Type B pancreatic cell (in vitro differentiated cells): ENCODE measurements at places on chromosomes 7 and 10.

- peaks cover 25% of the 10 kb centered on the region for H3K4me1 ChIP-seq
- H3K4me3 ChIP-seq = peak within 1 kb of the TSS; percentile 98
- peak; percentile 85 for DNase-seq
- no peaks in the 10 kb centered on the region for H3K27me3 ChIP-seq
- H3K36me3 ChIP-seq = peaks cover 14% of the 10 kb centered on the region
These were observed at the start of gene CDK13 for GRCh38 chr7:39949971-39950472. CDK13 (plus strand) TSS chr7:39950256; CDS start chr7:39950642, 386 bp downstream.

DNA sequence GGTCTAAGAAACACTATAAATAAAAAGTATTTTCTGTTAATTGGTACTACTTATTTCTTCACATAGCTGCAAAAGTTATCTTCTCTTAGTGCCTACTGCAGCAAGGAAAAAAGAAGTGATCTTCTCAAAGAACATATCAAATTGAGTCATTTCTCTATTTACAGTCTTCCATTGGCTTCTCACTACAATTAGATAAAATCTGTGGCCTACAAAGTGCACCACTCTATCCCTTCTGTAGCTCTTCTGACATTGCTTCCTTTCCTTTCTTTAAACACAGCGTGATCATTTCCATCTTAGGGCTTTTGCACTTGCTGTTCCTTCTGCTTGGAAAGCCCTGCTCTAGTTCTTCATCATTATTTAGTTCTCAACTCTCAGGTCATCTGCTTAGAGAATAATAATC lies 44.7 kb downstream of the MXI1 start:
- peaks cover 17% of the 10 kb centered on the region for H3K36me3 ChIP-seq
- no peaks in the 10 kb centered on the region for H3K4me1 ChIP-seq
- no peak overlapping the region for H3K4me3 ChIP-seq
- DNase-seq = no peak
- H3K27ac ChIP-seq = no peak overlapping the region
- H3K27me3 ChIP-seq = no peaks in the 10 kb centered on the region

DNA sequence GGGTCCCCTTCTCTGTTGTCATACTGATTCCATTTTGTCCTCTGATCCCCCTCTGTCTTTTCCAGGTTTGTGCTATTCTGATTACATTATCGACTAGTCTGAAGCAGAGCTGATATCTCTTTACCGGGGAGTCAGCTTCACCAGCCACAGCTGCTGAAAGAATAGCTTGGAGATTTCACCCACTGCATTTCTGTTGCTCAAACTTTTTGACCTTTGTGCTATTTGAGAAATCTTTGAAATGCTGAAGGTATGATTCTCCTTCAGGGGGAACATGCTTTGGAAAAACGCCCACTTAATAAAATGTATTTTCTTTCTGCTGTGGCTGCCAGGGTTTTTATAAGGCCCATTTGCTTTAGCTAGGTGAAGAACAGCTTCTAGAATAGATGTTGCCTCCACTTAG lies 197.8 kb upstream of the TCF7L2 start:
- DNase-seq = no peak
- peaks cover 37% of the 10 kb centered on the region for H3K4me1 ChIP-seq

GRCh38 chr7:8536431-8536830 lies 103.0 kb downstream of the NXPH1 start:
- H3K4me1 ChIP-seq = no peaks in the 10 kb centered on the region
- H3K27ac ChIP-seq = no peak overlapping the region
- no peaks in the 10 kb centered on the region for H3K36me3 ChIP-seq

- DNase-seq = no peak
- H3K4me3 ChIP-seq = no peak overlapping the region
These were observed 228.4 kb upstream of the DGKB start for GRCh38 chr7:15130666-15131541.

DNA sequence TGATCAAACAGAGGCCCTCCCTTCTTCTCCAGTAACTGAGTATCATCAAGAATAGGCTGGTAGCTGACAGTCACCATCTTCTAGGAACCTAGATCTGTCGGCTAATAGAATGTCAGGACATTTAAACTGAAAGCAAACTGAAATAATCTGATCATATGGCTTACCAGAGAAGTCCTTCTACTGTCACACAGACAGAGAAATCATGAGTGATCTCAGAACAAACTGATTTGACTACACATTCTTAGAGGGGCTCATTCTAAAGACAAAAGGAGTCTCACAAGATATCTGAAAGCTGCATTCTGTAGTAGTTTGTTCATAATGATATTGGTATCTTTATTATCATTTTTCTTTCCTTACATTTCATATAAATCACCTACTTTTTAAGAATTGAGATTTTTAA lies 130.9 kb upstream of the ADCY1 start:
- H3K4me1 ChIP-seq = no peaks in the 10 kb centered on the region
- peaks cover 11% of the 10 kb centered on the region for H3K27me3 ChIP-seq
- no peak overlapping the region for H3K4me3 ChIP-seq
- no peak overlapping the region for H3K27ac ChIP-seq
- H3K36me3 ChIP-seq = no peaks in the 10 kb centered on the region

GRCh38 chr10:16856092-16856491 lies 38.9 kb upstream of the RSU1 start:
- H3K27ac ChIP-seq = no peak overlapping the region
- no peak for DNase-seq
- no peak overlapping the region for H3K4me3 ChIP-seq
- H3K36me3 ChIP-seq = no peaks in the 10 kb centered on the region
- peaks cover 31% of the 10 kb centered on the region for H3K4me1 ChIP-seq
- H3K27me3 ChIP-seq = peaks cover 10% of the 10 kb centered on the region

DNA sequence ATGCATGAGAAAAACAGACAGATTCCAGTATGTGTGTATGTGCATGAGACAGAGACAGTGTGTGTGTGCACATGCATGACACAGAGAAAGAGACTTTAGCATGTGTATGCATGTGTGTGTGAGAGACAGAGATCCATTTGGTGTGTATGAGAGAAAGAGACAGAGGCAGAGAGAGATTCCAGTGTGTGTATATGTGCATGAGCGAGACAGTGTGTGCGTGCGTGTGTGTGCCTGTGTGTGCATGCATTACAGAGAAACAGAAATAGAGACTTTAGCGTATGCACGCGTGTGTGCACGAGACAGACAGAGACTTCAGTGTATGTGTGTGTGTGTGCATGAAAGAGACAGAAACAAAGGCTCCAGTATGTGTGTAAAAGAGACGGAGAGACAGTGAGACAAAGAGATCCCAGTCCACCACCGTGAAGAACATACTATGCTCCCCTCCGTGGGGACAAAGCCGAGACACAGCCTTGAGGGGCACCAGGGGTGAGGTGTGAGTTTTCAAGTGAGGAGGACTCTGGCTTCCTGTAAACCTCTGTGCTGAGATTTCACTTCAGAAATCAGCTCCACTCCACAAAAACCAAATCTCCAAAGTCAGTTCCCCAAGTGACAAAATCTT lies 188.9 kb downstream of the GRID1 start:
- no peak overlapping the region for H3K4me3 ChIP-seq
- DNase-seq = no peak
- no peaks in the 10 kb centered on the region for H3K4me1 ChIP-seq
- H3K27ac ChIP-seq = no peak overlapping the region

DNA sequence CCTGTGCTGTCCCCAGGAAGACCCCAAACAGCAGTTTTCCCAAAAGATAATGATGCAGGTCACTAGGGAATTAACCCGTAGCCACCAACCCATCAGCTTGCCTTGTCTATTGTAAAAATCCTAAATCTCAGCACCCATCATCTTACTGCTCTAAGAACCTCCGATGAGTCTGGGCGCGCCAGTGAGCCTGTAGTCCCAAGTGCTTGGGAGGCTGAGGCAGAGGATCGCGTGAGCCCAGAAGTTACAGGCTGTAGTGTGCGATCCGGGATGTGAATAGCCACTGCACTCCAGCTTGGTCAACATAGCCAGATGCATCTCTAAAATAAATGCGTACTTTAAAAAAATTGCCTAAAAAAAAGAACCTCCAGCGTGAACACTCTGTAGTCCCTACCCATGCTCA lies 951 bp downstream of the AS3MT start:
- no peak for DNase-seq
- H3K4me3 ChIP-seq = peak overlapping the region; percentile 89
- no peaks in the 10 kb centered on the region for H3K27me3 ChIP-seq
- H3K36me3 ChIP-seq = no peaks in the 10 kb centered on the region

- no peak for DNase-seq
- H3K36me3 ChIP-seq = no peaks in the 10 kb centered on the region
- peaks cover 4% of the 10 kb centered on the region for H3K27me3 ChIP-seq
- H3K4me1 ChIP-seq = peaks cover 22% of the 10 kb centered on the region
- H3K27ac ChIP-seq = no peak overlapping the region
- no peak overlapping the region for H3K4me3 ChIP-seq
These were observed 4.9 kb downstream of the SMARCD3 start for GRCh38 chr7:151243408-151244195.

DNA sequence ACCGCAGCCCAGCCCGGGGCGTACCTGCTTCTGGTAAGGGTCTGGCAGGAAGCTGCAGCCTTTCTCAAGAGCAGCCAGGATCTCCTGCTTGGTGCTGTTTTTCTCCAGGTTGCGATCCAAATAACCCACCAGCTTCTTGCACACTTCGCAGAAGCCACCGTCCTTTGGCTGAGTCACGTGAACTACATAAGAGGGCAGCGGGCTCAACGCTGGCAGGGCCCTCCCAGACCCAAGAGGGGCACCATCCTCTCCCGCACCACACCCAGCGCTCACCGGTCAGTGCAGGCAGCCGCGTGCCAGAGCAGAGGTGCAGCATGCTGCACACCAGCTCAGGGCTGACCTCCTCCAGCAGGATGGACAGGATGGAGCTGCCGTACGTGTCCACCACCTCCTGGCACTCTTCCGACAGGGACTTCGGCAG lies 31.6 kb downstream of the PSAP start:
- no peak for DNase-seq
- peaks cover 35% of the 10 kb centered on the region for H3K36me3 ChIP-seq
- no peaks in the 10 kb centered on the region for H3K27me3 ChIP-seq
- no peak overlapping the region for H3K4me3 ChIP-seq
- no peak overlapping the region for H3K27ac ChIP-seq

DNA sequence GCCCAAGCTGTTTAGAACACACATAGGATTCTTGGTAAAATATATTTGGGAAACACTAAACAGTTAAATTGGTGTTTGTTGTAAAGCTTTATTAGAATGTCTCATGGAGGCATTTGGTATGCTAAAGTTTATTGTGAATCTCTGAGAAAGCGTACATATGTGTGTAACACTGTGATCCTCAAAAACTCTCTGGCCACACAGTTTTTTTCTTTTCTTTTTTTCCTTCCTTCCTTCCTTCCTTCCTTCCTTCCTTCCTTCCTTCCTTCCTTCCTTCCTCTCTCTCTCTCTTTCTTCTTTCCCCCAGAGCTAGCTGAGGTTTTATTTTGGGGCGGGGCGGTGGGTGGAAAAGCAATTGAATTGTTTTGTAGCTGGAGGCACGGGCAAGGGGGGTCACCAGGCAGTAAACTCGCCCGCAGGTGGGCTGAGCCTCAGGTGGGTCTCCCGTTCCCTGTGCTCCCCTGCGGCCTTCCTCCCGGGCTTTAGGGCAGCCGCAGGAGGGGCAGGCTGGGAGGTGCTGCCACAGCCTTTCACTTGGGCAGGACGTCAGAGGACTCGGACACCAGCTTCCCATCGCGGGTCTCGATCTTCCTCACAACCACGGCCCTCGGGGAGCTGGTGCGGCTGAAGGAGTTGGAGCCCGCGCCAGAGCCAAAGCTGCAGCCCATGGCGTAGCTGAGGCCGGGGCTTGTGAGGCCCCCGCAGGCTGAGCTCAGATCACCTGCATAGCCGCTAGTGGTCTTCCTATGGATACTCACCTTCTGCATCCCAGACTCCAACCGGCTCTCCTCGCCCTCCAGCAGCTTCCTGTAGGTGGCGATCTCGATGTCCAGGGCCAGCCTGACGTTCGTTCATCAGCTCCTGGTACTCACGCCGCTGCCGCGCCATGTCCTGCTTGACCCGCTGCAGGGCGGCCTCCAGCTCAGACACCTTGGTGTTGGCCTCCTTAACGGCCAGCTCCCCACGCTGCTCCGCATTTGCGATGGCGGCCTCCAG lies 459.0 kb downstream of the GATA3 start:
- no peak for DNase-seq
- H3K36me3 ChIP-seq = peaks cover 3% of the 10 kb centered on the region

DNA sequence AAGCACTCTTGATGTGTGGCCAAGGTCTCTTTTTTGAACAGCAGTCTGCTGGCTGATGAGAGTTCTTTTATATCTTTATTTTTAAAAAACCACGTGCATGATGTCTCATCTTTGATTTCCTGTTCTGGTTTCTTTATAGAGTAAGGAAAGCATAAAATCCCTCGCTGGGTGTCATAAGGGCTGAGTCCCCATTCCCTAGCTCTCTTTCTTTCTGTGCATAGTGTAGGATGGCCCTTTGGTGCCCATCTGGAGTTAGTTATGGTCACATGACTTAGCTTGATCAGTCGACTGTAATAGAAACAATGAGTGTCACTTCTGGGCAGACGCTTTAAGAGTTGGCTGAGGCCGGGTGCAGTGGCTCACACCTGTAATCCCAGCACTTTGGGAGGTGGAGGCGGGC lies 38.5 kb downstream of the GHRHR start:
- H3K4me3 ChIP-seq = no peak overlapping the region
- peaks cover 18% of the 10 kb centered on the region for H3K4me1 ChIP-seq
- H3K36me3 ChIP-seq = no peaks in the 10 kb centered on the region
- peaks cover 16% of the 10 kb centered on the region for H3K27me3 ChIP-seq

DNA sequence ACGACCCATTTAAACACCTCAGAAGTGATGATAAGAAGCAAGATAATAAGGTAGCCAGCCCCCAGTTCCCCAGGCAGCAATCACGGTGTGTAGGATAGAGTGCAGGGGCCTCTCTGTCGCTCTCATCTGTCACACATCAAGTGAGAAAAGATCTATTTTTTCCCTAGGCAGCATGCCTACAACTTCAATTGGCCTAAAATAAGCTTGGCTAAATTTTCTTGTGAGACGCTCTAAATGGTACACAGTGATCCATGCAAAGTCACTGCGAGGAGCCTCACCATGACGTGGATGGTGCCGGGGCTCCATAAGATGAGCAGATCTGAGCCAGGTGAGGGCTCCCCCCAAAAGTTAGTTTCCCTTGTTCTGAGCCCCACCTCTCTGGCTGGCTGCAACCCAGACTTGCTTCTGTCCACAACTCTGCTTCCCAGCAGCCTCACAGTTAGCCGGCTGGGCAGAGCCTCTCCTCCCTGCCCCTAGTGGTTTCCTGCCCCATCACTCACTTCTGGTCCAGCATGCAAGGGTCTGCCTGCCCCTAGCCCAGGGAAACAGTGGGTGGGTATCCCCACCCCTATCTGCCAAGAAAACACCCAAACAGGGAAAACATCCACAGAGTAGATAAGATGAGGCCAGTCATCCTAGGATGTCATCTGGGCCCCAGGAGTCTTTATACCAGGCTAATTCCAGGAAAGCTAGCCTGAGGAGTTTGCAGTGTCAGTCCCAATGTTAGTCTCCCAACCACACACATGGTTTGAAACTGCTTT lies 342.1 kb downstream of the GRID1 start:
- H3K4me1 ChIP-seq = peaks cover 15% of the 10 kb centered on the region
- no peaks in the 10 kb centered on the region for H3K27me3 ChIP-seq
- no peaks in the 10 kb centered on the region for H3K36me3 ChIP-seq
- DNase-seq = no peak
- H3K4me3 ChIP-seq = no peak overlapping the region

DNA sequence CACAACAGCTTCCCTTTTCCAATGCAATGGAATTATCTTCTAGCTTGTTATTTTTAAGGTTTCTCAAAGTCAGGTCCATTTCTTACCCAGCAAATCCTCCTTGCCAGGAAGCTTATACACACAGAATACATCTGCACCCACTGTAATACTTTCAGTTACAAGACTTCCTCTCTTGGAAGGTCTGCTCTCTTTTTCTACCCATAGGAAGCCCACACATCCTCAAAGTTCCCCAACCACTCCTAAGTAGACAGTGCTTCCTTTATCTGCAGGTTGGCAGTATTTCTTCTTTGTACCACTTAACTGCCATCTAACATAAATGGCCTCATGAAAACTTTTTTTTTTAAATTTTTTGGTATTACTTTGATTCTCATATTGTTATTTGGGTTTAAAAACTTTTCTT lies 155.6 kb downstream of the TAX1BP1 start:
- peaks cover 10% of the 10 kb centered on the region for H3K4me1 ChIP-seq
- no peaks in the 10 kb centered on the region for H3K27me3 ChIP-seq
- H3K27ac ChIP-seq = no peak overlapping the region
- DNase-seq = no peak
